ENCODE measurements at places on chromosomes 12 and 14.

DNA sequence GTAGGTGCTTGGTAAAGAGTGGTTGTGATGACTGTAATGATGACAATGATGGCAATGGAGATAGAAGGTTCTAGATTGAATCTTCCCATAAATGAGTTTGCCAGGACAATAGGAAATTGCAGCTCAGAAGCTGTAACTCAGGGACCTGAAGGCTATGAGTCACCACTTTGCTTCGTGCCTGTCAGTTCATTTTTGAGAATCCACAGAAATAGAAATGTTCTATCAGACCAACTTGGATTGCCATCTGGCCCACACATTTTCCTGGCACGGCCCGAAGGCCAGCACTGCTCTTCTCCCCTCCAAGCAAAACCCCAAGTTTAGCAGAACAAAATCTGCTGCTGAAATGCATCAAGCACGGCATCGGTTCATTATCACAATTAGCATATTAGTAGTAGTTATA, 1127.0 kb downstream of the BCL11B start:
- DNase-seq = no peak

DNA sequence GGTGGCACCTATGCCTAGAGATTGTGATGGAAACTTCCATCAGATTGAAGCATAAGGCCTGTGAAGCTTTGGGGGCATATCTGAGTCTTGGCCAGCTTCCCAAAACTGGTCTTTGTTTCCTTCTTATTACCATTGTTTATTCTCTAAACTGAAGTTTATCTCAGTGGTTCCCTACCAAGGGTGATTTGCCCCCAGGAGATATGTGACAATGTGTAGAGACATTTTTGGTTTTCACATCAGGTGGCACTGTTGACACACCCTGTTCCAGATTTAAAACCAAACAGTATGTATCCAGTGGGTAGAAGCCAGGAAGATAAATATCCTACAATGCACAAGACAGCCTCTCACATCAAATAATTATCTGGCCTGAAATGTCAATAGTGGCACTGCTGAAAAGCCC, 22.1 kb downstream of the RASSF9 start:
- no peak for DNase-seq

DNA sequence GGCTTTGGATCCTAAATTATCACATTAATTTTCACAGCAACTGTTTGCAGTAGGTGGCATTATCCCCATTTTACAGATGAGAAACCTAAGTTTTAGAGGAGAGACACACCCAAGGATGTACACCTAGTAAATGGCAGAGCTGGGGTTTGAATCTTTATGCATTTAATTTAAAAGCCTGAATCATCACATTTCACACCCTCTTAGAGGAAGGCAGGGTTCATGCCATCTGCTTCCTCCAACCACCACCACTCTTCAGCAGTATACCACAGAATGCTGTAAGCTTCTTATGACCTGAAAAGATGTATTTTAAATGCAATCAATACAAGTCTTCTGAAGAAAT, 90.3 kb downstream of the CRADD start:
- no peak for DNase-seq

- DNase-seq = no peak
These were observed 23.1 kb upstream of the HELB start for GRCh38 chr12:66279123-66279712.

- no peak for DNase-seq
These were observed 284.1 kb downstream of the BTG1 start for GRCh38 chr12:91861554-91861953.

GRCh38 chr14:50222055-50222613, 9.2 kb downstream of the SOS2 start:
- no peak for DNase-seq

DNA sequence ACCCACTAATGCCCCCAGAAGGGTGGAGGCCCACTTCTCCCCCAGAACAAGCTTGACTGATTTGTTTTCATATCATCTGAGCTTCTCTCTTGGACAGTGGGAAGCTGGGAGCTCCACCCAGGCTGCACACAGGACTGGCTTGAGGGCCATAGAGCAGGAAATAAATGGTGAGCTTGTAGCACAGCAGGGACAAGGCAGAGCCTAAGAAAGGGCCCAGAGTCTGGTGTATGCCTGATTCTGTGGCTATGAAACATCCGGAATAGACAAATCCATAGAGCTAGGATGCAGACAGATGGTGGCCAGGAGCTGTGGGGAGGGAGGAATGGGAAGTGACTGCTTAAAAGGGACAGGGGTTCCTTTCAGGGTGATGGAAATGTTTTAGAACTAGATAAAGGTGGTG, 79.0 kb downstream of the ARL6IP4 start:
- no peak for DNase-seq

GRCh38 chr14:59771577-59771976, 99.0 kb downstream of the RTN1 start:
- no peak for DNase-seq

- no peak for DNase-seq
These were observed 19.8 kb downstream of the ABCC9 start for GRCh38 chr12:21921436-21921835.
